ENCODE measurements at places on chromosomes 2 and 18.

GRCh38 chr2:39855856-39856255 lies 76.8 kb upstream of the THUMPD2 start:
- DNase-seq, result no peak

DNA sequence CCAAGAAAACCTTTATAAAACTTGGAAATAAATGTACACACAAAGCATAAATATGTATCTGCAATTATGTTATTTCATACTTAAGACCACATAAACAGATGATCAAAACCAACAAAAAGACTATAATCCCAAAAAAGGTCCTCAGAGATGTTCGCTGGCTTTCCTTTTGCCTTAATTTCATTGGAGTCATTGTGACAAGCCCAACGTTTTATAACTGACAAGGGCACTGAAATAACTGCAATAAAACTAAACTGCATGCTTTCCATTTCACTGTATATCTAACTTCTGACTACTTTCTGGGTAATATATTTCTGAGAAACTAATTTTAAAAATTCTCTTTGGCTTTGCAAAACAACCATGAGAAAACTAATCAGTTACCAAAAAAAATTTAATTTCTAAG lies 56.5 kb downstream of the REV1 start:
- DNase-seq, result no peak

DNA sequence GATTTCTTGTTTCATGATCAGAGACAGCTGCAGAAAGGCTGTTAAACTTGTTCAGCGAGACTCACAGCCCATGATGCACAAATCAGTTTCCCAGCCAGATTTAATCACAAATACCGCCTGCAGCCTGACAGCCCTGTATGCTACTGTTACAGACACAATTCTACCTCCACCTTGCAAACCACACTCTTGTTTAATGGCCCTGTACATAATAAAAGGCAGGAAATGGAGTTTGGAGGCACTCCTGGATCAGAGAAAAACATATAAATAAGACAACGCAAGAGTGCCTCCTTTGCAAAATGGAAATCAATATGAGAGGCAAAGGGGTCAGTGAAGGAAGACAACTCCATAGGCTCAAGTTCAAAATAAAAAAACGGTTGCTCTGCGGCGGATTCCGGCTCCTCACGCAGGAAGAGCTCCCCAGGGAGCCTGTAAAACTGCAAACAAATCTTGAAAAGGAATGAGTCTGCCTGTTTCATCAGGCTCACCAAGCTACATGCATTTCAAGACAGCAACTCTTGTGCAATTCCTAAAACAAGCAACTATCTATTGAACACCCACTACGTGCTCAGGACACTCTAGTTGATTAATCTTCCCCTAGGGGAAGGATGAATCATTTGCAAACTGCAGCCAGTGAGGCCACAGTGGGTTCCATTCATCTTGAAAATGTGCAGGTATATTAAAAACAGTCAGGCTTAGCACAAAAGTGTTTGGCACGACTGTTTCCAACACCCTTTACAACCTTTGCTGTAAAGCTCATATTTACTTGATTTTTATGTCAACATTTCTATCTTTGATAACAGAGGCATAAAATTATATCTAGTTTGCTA lies 37.5 kb downstream of the TBC1D8 start:
- peak; percentile 35 for DNase-seq

DNA sequence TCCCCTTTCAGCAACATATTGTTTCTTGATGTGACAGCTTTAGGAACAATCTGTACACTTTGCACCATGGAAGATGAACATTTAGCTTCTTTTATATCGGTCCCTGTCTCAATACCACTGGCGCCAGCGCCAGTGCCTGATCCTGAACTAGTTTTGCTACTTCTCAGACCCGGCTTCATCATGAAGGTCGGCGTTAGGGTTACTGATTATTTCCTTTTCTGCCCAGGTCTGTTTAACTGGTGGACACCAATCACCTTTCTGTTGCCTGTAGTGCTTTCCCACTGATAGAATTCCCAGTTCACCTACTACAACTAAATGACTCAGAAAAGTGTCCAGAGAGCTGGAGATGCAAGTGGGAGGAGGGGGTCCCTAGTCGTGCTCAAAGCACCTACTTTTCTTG lies 99.5 kb downstream of the MYCN start:
- no peak for DNase-seq

DNA sequence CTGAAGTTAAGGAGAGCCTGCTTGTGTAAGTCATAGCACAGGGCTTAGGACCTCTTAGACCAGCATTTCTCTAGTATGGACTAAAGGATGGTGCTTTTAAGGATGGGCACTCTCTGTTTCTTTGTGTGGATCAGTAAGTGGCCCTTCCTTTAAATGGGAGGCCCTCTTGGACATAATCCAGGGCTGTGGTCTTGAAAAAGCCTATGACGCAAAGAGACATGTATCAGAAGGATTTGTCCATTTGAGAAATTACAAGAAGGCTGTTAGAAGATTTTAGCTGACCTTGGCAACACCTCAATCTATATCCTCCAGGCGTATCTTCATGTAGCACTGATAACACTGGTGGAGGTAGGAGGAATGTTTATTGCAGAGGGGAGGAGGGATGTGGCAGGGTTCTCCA lies 79.2 kb downstream of the PRPF40A start:
- no peak for DNase-seq

DNA sequence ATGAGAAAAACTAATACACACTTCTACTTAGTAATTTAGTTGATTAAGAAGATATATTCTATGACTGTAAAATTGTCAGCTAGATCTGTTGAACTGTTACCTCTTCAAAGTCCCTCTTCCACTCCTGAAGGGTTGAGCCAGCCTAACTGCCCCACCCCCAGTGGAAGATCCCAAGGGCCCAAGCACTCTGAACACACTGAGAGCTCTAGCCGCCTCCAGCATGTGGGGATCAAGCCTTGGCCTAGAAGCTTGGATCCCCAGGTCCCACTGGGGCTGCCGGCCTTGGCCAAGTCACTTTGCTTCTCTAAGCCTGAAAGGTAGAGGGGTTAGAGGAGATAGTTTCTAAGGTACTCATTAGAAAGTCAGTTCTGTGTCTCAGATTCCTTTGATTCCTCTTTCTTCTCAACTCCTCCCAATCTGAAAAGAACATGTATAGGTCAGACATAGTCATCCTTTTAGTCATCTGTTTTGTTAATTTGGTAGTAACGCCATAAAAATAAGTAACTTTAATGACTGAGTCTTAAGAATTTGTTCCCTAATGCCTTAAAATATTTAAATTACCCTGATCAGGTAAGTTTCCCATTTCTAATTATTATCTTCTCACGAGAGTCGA lies 5.6 kb downstream of the CPSF3 start:
- DNase-seq, result no peak

DNA sequence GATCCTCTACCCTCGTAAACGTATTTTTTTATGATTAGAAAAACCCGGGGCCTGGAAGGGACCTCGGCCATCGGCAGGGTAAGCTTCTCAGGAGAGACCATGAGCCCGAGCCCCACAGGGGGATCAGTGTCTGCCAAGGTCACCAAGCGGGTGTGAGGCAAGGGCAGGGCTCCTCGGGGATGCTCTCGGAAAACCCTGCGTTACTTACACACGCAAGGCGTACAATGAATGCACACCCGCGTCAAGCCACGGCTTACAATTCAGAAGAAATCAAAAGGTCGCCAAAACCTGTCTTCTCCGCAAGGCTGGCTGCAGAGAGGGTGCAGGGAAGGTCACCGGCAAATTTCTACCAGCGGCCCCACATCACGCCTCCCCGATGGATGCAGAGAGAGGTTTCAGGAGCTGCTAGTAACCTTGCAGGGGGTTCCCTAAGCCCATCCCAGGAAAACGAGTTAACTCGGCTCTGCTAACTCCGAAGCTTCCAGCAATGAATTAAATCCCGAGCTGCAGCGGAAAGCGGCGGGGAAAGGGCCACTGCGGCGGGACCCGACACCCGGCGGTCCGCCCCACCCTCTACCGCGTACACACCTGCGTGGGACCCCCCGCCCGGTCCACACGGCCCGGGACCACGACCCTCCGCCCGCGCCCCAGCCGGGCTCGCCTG lies 638 bp downstream of the ST3GAL5 start:
- no peak for DNase-seq

GRCh38 chr2:28233164-28233676 lies 159.4 kb upstream of the FOSL2 start:
- no peak for DNase-seq

DNA sequence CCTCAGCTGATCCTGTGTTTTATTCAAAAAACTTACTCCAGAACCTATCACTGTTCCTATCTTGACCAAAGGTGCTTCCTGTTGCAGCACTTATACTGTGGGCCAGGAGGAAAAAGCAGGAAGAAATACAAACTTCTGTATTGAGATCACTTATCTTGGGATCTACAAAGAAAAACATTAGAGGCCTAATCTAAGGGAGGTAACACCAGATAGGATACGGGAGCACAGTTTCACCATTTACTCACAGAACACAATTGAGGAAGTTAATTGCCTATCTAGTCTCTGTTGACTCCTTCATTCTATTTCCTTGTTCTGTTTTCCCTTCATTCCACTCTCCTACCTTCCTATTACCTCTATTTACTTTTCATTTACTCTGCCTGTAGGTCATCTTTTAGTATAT lies 287.2 kb upstream of the LINC00305 start:
- DNase-seq, result no peak

GRCh38 chr2:51619961-51620360 lies 588.0 kb upstream of the NRXN1 start:
- no peak for DNase-seq

- no peak for DNase-seq
These were observed 79.3 kb downstream of the ABI2 start for GRCh38 chr2:203407496-203407895.

DNA sequence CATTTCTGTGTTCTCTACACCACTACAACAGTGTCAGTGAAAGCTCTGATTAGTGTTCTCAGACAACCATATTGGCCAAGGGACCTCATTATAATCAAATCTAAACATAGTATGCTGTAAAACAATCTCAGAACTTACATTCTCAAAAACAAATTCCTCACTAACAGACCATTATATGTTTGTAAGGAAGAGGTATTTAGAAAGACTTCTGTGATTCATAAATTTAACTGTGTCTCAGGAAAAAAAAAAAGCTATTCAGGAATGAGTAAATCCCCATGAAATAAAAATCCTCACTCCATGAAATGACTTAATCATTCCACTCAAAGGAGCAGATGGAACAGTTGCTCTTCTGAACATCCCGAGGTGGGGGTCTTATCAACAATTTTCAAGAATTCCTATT lies 413.0 kb downstream of the CDH2 start:
- DNase-seq, result no peak

GRCh38 chr18:56702946-56703345 lies 51.8 kb downstream of the WDR7 start:
- no peak for DNase-seq

DNA sequence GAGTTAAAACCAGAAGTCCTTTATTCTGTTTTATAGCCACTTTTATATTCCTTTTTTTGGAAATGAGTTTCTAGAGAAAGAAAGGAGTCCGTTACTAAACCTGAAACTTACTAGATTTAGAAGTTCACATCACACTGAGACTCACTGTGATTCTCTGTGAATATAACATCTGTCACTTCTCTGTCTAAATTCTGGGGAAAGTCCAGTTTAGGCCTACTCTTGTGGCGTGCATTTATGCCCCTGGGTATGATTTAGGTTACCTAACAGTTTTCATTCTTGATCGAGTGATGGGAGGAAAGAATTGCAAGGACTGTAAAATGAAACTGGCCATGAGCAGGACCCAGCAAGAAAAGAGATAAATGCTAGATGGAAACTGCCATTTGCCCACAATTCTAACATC lies 449.6 kb downstream of the SPAG16 start:
- no peak for DNase-seq

GRCh38 chr2:56473524-56473923 lies 289.7 kb downstream of the CCDC85A start:
- no peak for DNase-seq

DNA sequence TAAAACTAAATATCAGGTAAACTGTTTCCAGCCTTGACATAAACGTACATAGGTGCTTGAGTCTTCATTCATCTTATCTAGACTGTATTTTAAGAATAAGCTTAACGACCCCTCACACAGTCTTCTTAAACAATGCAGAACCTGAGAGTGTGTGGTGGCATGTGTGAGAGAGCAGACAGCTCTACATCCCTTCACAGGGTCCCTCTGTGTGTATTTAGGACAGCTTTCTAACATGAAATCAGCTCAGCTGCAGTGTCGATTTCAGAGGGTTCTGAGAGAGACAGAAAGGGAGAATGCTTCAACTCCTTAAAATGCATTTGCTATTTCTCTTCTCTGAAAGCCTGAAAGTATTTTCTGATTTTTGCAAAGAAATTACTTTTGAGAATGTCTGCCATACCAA lies 185.2 kb downstream of the GRB14 start:
- no peak for DNase-seq

GRCh38 chr2:203338322-203338721 lies 10.1 kb downstream of the ABI2 start:
- no peak for DNase-seq

DNA sequence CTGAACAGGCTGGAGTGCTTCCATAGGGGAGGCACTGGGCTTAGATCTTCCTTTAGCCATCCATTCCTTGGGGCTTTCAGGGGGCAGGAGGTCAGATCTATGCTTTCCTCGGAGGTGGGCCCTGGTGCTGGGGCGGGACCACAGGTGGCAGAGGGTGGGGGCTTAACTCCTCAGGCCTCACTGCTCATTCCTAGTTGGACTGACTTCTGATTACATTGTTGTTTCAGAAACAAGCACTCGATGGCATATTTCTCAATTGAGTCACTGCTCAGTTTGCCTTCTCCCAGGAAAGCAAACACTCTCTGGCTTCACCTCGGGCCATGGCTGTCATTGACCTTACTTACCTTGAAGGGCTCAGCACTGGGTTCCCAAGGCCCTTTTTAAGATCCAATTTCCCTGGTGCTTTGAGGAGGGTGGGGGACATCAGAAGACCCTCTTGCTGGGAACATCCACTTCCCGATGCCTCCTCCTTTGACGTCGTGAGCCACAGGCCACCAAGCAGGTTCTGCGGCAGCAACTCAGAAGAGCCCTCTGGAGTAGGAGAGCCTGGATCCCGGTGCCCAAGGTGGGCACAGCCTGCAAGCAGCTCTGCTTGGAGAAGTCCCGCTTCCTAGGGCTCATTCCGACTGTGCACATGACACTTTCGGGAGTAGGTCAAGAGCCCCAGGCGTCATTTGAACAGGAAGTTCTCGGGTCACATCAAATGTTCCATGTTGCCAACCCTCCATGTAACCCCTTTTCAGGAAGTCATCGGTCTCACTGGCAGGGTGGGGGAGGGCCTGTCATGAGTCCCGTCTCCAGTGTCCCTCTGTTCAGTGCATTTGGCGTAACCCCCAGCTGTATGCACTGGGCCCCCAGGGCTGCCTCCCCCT lies 40.6 kb downstream of the SDC1 start:
- DNase-seq, result peak; percentile 85

DNA sequence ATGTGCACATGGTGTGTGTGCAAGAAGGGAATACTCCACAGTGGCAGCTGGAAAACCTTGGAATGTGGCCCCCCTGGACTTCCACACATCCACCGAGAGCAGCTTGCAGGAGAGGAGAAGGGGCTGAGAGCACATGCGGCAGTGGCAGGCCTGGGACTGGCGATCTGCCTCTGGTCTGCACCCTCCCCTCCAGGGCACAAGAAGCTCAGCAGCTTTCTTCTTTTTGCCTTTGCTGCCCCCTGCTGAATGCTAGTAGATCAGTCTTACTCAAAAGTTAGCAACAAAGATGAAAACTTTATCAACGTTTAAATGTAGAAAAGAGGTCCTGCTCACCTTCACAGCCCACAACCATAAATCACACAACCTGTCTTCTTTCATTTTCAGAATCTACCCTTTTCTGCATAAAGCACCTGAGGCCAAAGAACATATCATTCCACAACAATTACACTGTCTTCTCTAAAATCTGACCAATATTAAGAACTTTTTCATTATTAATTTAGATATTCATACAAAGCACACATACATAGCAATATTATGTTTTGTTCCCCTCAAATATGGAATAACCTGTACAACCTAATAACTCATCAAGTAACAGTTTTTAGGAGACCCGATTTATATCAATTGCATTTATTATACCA lies 34.6 kb downstream of the TGFBRAP1 start:
- DNase-seq, result no peak
